AG10803 (cell line): ENCODE measurements at places on chromosomes 2 and 18.
A peak's percentile ranks its signal among the peaks of the same experiment; 100 is the strongest.

- no peak for DNase-seq
These were observed 86.4 kb upstream of the ID2 start for GRCh38 chr2:8595428-8595805.

DNA sequence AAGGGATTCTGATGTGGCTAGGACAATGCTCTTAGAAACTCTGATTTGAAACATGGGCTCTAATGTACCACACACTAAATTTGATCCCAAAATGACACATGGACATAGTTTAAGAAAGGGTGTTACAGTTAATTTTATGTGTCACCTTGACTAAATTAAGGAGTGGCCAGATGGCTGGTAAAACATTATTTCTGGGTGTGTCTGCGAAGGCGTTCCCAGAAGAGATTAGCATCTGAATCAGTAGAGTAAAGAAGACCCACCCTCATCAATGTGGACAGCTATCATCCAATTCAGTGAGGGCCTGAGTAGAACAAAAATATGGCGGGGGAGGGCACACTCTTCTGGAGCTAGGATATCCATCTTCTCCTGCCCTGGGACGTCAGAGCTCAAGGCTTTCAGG, 283.1 kb upstream of the CHAC2 start:
- DNase-seq, result no peak

DNA sequence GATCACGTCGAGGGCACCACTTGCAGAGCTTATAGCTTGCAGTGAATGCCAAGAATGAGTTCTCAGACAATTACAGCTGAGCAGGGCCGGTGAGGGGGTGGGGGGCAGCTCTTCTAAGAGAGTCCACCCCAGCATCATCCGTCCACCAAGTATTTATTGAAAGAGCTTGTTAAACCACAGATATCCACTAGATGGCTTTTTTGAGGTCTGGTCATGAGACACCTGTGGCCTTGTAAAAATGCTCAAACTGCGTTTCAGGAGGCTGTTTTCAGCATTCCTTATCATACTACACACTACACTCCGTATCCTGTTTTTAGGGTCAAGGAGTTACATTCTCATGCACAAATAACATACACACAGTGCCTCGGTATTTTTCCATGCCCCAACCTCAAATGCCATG, 51.5 kb downstream of the DNAJC10 start:
- DNase-seq, result peak; percentile 16

- no peak for DNase-seq
These were observed 51.9 kb upstream of the ZBTB7C start for GRCh38 chr18:48460929-48461583.

DNA sequence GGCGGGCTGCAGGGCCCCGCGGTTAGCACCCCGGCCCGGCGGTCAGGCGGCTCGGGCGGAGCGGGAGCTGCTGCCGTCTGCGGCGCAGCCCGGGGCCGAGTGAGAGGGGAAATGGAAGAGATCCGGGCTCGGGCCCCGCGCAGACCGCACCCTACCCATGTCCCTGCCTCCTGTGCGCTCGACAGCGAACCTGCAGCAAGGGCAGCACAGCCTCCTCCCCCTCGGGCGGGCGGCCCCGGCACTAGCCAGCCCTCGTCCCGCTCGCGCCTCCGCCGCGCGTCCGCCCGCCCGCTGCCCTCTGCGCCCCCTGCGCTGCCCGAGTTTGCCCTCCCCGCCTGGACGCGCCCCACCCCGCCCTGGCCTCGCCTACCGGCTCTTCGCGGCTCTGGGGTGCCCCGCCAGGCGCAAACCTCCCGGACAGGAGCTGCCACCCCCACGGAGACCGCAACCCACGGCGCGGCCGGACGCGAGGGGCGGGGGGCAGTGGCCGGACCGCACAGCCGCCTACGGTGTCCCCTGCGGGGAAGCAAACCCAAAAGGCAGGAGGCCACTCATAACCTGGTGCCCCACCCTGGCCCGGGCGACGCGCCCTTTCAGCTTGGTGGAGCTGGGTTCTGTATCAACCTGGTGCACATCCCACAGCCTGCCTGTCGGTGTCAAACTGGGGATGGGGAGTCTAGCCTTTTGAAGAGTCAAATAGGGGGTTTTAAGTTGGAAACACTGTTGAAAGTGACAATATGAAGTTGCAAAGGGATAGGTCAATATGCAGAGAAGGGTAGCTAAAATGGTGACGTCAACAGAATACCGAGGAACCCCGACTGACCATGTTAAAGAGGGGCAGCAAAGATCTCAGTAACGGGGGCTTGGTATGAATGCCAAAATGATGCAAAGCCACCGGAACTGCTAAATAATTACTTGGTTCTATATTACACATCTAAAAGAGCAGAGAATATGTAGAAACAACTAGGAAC, at the start of gene IHH:
Gene IHH, minus strand, starts transcription at position 101 of the 971 bp plus-strand sequence. CDS start 454 bp downstream, outside the sequence.
- no peak for DNase-seq

GRCh38 chr18:43046322-43046721, 69.2 kb downstream of the RIT2 start:
- DNase-seq, result no peak

DNA sequence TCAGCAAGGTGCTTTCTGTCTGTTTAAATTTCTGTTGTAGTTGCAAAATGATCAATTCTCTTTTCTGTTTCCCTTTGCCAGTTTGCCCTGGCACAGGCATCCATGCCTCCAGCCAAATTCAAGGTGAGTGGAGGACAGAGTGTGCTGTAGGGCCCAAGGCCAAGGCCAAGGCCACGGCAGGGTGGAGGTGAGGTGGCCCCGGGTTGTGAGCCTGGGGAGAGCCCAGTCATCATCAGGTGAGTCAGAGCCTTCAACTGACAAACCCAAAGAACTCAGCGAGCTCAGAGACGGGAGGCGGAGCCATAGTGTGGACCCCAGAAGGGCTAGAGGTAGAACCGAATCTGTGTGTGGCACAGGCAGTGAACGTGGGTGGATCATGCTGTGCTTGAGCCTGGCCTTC, 55.7 kb downstream of the BCL2L11 start:
- no peak for DNase-seq

DNA sequence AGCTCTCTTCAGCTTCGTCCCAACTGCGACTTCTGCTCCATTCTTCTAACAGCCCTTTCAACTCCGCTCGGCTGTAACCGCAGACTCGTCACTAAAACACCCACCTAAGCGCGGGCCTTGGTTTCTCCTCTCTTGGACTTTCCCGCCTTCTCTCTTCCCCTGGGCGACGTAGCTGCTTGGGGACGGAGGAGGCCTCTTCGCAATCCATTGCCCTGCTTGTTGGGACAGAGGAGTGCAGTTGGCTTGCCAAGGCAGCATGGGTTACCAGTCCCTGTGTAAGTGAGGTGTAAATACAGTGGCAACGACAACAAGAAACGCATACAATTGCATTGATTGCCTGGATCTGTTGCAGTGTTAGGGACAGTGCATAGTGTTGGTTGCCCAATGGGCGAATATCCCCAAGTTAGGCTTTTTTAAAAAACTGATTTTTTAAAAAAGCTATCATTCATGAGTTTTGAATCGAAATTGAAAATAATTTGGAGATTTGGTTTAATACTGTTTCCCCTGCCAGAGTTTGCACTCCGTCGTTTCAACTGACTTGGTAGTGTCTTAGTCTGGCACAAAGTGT, 484 bp upstream of the DARS1 start:
- DNase-seq, result no peak

- no peak for DNase-seq
These were observed 278.5 kb downstream of the AFF3 start for GRCh38 chr2:99863903-99864270.

GRCh38 chr2:127226520-127227263, 6.6 kb upstream of the CYP27C1 start:
- DNase-seq, result peak; percentile 72

DNA sequence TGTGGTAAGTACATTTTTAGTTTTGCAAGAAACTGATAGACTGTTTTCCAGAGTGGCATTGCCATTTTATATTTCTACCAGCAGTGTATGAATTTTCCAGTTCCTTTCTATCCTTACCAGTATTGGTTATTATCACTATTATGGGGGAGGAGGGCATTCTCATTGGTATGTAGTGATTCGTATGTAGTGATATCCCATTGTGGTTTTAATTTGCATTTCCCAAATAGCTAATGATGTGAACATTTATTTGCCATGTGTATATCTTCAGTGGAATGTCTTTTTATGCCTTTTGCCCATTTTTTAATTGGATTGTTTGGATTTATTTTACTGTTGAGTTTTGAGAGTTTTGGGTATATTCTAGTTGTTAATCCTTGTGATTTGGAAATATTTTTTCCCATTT, 16.9 kb downstream of the EIF5B start:
- DNase-seq, result peak; percentile 73
